ENCODE measurements at places on chromosomes 11 and 22. TPM values are rescaled to one million over a fixed set of nuclear protein-coding genes. Genes with fewer than 3 reads are reported as not detected.

TYMP gene
- total RNA-seq, result 20.0 TPM

CDKN1C gene
- total RNA-seq, result 43.5 TPM

BATF2 gene
- 4.7 TPM for total RNA-seq

GAS2 gene
- total RNA-seq, result 1.6 TPM

NLRP14 gene
- total RNA-seq, result not detected

NLRX1 gene
- 13.2 TPM for total RNA-seq

SMIM35 gene
- not detected for total RNA-seq

CHRNA10 gene
- total RNA-seq, result 0.33 TPM

HORMAD2 gene
- total RNA-seq, result not detected

ARHGEF17 gene
- 89.2 TPM for total RNA-seq
